ENCODE measurements at places on chromosomes 4 and X.
A peak's percentile ranks its signal among the peaks of the same experiment; 100 is the strongest.

GRCh38 chr4:20297783-20298182 is 46.1 kb downstream of the SLIT2 start:
- DNase-seq: no peak

GRCh38 chrX:142204522-142205433 is at the start of gene MAGEC2:
MAGEC2 (minus strand) TSS chrX:142205290; CDS start chrX:142203987, 1,303 bp downstream.
- DNase-seq: no peak

- DNase-seq: no peak
Measured at GRCh38 chrX:43970528-43970927, 2.7 kb downstream of the NDP start.

- DNase-seq: no peak
Measured at GRCh38 chr4:4593596-4594284, 51.9 kb upstream of the STX18 start.

DNA sequence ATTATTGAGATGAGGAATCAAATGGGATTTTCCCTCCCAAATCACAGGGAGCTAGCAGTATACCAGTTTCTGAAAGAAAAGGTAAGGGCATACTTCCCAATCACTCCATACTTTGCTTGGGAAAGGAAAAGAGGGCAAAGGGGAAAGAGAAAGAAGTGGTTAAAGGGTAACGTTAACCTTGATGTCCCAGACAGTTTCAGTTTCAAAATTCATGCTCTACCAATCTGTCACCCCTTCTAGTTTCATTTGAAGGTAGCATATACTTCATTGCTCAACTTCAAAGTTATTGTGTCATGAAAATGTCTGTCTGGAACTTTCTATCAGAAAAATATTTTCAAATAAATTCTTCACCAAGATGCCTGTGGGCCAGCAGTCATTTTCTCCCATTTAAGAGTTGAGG is 16.0 kb downstream of the TNMD start:
- DNase-seq: no peak

GRCh38 chr4:186723292-186724057 is at the start of gene FAT1:
FAT1 (minus strand) TSS chr4:186723856; CDS start chr4:186709827, 14,029 bp downstream.
- DNase-seq: no peak

- peak; percentile 54 for DNase-seq
Measured at GRCh38 chr4:2267320-2267811, 5.5 kb upstream of the MXD4 start.

DNA sequence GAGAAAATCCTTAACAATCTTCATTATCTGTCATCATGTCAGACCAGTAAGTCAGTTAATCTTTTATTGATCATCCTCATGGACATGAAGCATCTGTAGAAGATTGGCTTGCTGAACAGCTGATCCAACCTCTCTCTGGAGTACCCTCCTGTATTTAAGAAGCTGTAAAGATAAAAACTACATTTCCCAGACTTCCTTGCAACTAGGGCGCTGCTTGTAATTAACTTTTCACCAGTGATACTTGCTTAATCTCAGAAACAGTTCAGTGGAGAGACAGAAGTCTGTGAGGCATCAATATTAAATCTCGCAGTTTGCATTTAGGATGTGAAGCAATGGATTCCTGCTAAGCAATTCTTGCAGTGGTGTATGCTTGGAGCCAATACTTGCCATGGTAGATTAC is 36.0 kb upstream of the SMARCA5 start:
- DNase-seq: no peak

DNA sequence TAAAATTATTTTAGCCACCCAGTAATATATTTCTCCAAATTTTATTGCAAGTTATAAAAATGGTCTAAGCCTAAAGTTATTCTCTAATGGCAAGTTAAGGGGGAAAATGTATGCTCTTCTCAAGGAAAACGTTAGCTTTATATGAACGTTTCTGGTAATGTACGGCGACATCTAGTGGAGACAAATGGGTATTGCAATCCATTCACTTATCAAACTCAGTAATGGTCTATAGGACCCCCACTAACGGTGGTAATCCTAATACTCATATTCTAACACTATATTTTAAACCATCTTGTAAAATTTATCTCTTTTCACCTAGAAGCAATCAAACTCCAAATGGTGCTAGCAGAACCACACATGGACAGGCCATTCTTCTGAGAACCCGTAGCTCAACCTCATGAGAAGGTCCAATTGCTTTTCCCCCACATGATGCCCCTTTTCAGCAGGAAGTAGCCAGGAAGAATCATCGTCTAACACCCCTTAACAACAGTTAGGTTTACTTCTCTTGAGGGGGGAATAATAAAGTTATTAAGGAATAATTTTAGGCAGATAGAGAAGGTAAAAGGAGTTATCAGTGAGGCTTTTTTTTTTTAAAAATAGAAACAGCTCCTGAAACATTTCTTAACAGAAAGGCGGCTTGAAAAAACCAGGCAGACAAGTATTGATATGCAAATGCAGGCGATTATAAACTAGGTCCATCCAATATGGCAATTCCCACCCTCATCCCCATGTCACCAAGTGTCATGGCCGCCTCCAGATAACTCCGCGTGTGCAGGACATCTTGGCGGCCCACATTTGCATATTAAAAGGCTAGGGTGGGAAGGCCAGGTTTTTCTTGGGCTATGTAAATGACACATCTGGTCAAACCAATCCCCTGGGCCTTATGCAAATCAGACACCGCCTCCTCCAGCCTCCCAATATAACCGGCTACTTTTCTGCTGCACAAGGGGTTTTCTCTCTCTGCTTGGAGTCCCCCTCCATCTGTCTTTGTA is 35.0 kb downstream of the NUDT11 start:
- DNase-seq: peak; percentile 18

DNA sequence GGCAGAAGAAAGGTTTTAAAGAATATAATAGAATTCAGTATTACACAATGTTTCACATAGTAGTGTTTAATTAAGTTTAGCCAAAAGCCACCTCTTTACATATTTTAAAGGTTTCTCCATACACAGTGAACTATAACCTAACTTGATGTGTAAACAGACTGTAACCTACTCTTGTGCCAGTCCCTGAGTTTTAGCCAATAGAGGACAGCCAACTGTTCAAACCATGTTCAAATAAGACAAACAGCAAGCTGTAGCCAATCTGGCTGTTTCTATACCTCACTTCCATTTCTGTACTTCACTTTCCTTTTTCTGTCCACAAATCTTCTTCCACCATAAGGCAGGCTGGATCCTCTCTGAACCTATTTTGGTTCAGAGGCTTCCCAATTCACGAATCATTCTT is 65.2 kb downstream of the TEX13C start:
- DNase-seq: no peak

- DNase-seq: no peak
Measured at GRCh38 chr4:88816360-88816759, 118.7 kb upstream of the NAP1L5 start.
